NCI-H187 (cell line): ENCODE measurements at places on chromosomes 13 and 19.
A peak's percentile ranks its signal among the peaks of the same experiment; 100 is the strongest.

DNA sequence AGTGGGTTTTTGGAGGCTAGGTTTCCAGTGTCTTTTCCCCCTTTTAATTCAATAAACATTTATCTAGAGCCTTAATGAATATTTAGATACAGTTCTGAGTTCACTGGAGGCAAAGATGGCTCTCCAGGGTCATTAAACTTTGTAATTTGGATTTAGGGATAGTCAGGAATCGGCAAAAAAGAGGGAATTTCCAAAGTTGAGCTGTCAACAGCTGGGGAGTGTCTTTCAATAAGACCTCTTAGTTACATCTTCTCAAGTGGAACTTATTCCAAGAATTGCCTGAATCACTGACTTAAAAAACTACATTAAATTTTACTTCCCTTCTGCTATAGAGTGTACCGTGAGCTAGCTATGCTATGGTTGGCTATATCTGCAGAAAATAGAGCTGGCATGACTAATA, 2.0 kb downstream of the LRCH1 start:
- no peak for DNase-seq

GRCh38 chr19:38464421-38465082, 31.1 kb downstream of the RYR1 start:
- DNase-seq, result no peak

DNA sequence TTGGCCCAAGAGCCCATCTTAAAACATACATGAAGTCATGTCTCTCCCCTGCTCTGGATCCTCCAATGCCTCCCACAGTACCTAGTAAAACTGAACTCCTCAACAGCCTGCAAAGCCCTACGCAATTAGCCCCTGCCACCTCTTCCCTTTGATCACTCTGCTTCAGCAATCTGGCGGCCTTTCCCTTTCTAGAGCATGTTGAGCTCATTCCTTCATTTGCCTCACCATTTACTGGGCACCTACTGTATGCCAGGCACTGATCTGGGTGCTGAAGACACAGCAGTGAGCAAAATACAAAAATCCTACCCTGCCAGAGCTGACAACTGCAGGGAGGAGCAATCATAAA, 2.9 kb downstream of the KEAP1 start:
- DNase-seq, result no peak

DNA sequence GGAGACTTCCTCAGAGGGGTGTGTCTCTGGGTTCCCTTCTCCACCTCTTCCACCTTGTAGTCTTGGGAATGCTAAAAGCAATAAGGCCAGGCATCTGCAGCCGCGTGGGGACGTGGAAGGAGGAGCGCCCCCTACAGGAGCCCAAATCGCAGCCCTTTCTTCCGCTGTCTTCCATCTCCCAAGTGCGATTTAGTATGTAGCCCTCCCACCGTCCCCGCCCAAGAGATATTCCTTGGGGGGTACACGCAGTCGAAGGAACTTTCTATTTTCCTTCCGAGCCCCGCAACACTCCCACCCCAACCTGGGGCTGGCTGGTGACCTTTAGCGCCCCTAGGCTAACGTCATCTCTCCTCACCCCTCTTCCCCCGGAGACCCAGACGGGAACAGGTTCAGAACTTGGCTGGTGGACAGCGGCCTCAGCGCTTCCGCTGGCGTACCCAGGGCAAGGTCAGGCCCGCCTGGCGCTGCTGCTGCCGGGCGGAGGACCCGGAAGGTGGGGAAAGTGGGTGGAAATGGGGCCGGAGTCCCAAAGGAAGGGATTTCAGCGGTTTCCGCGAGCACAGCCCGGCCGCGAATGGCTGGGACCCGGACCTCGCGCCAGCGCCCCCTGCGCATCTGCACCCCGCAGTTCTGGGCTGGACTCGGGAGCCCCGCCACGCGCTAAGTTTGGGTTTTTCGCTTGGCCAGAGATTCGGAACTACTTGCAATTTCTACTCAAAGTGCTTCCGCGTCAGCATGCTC, 2.1 kb upstream of the PCDH8 start:
- DNase-seq, result peak; percentile 80

DNA sequence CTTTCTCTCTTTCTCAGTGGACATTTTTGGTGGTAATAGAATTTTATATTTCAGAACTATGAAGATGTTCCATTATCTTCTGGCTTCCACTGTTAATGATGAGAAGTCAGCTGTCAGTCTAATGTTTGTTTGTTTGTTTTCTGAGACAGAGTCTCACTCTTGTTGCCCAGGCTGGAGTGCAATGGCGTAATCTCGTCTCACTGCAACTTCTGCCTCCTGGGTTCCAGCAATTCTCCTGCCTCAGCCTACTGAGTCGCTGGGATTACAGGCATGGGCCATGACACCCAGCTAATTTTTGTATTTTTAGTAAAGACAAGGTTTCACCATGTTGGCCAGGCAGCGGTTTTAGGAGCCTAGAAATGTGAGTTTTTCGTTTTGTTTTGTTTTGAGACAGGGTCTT, 4.7 kb downstream of the ZNF317 start:
- no peak for DNase-seq

- no peak for DNase-seq
Measured at GRCh38 chr13:102838982-102839381, 6.8 kb upstream of the ERCC5 start.

DNA sequence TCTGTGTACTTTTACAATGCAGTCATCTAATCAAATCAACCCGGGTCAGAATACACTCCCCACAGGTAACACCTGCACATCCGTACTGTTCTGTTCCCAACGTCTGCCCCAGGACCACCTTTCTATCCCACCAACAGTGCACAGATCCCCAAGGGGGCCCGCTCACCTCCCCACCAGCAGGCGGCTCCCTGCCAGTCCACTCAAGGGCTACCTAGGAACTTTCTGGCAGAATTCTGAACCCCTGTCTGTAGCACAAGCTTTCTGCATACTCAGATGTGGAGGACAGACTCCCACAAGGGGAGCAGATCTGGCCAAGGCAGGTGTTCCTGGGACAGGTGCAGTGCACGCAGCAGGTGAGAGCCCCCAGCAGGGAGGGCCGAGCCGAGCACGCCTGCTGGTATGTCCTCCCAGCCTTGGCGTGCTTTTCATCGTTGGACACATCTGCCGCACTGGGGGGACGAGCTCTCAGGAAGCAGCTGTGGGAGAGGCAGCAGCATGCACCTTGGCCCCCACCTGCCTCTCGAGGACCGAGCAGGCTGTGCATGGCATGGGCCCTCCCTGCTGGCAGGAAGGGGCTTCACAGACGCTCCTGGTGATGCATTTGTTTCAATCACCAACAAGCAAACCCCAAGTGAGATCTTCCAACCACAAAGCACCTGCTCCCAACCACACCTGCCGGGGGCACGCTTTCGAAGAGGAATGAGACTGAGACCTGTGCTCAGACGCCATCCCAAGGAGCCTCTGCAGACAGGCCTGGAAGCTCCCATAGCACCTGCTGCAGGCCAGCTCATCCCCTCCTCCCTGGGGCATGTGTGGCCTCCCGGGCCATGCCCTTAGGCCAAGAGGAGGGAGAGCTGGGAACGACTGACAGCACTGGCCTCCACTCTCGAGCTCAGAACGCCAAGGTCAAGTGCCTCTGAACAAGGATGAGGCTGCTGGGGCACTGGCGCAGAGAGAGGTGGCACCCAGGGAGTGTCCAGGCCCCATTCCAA, 35.9 kb downstream of the RAB20 start:
- peak; percentile 98 for DNase-seq

- DNase-seq, result no peak
Measured at GRCh38 chr19:1767464-1767933, 14.2 kb downstream of the ONECUT3 start.

- DNase-seq, result no peak
Measured at GRCh38 chr13:43861863-43862262, 17.7 kb downstream of the CCDC122 start.

DNA sequence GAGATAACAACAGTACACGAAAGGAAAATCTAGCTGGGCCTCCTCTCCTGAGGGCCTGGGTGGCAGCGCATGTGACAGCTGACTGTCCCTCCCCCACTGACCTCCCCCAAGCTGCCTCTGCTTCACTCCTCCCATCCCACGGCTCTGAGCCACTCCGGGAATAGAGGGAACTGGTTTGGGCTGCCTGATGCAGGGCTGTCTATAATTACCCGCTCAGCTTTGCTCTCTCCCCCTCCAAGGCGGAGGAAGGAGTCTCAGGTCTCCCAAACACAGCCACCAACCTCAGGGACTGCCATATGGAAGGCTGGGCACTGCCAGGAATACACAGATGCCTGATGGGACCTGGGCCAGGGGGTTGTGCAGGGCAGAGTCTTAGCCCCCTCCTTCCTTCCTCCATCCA, 7.9 kb downstream of the NAPA start:
- DNase-seq, result no peak

- no peak for DNase-seq
Measured at GRCh38 chr13:96381681-96382080, 291.8 kb downstream of the HS6ST3 start.

- no peak for DNase-seq
Measured at GRCh38 chr13:77507931-77508776, 27.4 kb upstream of the SCEL start.

DNA sequence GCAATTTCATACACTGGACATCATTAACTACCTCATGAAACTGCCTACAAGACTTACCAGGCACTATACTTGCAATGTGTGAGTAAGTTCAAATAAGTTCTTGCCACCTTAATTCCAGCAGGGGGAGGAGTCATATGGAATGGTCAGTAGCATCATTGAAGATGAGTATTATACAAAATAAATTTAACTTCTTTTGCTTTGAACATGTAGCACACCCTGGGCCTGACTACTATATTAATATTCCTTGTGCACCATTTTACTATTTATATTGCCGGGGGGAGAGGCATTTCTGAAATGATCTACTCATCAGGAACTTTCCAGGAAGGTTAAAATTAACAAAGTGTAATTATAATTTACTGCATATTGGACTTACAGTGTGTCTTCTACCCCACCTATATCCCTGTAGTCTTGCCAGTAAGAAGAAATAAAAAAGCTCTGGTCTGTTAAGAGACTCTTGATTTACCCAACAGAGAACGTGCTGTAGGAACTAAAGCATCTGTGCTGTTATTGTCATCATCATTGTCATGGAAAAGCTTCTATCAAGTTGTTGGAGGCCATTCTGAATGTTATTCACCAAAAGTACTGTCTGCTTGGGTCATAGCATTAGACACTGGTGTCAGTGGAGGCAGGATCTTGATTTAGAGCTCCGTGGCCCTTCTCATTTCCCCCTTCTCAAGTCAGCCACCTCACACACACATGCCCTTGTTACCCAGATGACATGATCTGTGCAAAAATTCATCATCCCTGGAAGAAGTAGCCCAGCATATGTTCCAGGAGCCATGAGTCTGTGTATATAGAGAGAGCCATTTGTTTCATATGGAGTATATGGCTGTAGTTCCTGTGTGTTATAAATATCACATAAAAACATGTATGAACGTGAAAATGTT, 147.1 kb downstream of the MTUS2 start:
- no peak for DNase-seq

GRCh38 chr19:46404055-46404752, 9.2 kb downstream of the CCDC8 start:
- DNase-seq, result no peak

- DNase-seq, result no peak
Measured at GRCh38 chr13:31310786-31311185, 111.0 kb downstream of the B3GLCT start.

DNA sequence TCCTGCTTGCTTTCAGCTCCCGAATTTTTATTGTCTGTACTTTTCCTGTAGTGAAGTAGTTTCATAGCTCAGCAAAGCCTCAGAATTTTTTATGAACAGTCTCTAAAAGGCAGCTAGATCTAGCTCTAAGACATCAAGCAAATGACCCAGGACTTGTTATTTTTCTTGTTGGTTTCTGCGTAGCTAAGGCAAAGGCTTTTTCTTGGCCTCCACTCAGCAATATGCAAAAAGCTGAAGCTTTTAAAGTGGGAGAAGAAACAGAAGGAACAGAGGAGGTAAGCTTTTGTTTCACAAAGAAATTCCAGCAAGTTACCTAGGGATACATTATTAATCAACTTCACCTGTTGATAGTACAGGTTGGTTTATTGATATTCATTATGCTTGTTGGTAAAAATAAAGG, 235.9 kb downstream of the PCDH20 start:
- DNase-seq, result no peak

GRCh38 chr13:54945973-54946372, 1917.4 kb downstream of the OLFM4 start:
- no peak for DNase-seq

- DNase-seq, result no peak
Measured at GRCh38 chr13:28716511-28716910, 2.3 kb downstream of the SLC46A3 start.

GRCh38 chr19:18863843-18864362, 32.1 kb downstream of the CERS1 start:
- DNase-seq, result no peak

DNA sequence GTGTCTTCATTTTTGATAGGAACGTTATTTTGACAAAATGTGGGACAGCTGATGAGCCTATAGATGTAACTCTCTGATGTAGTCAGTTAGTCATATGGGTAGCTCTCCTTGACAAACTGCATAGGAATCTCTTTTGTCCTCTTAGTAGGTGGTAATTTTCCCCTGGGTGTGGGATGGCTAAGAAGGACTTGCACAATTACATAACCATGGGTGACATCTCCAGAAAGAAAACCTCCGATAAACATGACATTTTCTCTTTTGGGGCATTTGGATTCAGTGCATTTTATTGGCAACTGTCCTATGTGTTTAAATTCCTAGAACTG, 41.8 kb downstream of the IGFL3 start:
- no peak for DNase-seq

DNA sequence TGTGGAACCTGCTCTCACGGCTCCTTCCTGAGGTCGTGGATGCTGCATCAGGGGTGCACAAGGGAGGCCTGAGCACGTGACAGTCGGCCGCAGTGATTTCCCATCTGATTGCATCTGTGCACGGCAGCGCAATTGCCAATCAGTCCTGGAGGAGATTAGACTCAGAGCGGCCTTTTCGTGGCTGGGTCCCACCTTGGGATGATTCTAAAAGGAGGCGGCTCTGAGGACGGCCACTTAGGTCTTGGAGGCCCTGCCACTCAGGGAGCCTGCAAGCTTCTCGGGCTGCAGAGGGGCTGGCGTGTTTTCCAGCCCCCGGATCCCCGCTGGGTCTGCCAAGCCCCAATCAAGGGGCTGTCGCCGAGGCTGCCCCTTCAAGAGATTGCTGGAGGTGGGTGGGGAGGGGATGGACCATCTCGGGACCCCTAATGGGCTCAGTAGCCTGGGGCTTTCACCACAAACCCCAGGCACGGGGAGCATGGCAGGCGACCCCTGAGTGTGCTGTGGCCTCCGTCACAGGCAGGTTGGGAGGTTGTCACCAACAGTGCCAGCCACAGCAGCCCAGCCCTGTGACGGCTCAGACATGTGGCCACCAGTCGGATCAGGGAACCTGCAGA, 51.6 kb downstream of the SOX1 start:
- no peak for DNase-seq
